Gastroesophageal sphincter (tissue), 4 donors: ENCODE measurements at places on chromosomes 7 and 10.

- ATAC-seq = no peak
Observed at GRCh38 chr10:121772884-121773283, 154.9 kb downstream of the ATE1 start.

- ATAC-seq = no peak
Observed at GRCh38 chr7:55104712-55105433, 86.1 kb downstream of the EGFR start.

- ATAC-seq = no peak
Observed at GRCh38 chr10:117264782-117265181, 23.9 kb downstream of the SLC18A2 start.

DNA sequence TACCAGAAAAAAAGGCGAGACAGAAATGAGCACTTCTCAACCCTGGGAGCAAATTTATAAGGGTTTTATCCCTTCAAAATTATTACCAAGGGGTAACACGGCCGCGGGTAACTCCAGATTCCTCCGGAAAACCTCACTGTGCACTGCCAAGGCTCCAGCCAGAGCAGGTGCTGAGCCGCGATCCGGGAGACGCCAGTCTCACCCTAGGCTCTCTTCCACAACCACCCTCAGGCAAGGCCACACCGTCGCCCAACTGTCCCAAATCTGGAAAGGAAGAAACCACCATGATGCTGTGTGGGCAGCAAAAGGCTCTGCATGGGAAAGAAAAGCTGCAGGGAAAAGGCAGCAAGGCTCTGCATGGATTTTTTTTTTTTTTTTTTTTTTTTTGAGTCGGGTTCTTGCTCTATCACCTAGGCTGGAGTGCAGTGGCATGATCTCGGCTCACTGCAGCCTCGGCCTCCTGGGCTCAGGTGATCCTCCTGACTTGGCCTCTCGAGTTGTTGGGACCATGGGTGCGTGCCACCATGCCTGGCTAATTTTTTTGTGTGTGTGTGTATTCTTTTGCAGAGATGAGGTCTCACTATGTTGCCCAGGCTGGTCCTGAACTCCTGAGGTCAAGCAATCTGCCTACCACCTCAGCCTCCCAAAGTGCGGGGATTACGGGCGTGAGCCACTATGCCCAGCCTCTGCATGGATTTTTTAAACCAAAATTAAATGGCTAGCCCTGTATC lies 39.0 kb downstream of the MAD1L1 start:
- ATAC-seq = no peak

GRCh38 chr7:506921-507622 lies 12.6 kb downstream of the PDGFA start:
- ATAC-seq = no peak

DNA sequence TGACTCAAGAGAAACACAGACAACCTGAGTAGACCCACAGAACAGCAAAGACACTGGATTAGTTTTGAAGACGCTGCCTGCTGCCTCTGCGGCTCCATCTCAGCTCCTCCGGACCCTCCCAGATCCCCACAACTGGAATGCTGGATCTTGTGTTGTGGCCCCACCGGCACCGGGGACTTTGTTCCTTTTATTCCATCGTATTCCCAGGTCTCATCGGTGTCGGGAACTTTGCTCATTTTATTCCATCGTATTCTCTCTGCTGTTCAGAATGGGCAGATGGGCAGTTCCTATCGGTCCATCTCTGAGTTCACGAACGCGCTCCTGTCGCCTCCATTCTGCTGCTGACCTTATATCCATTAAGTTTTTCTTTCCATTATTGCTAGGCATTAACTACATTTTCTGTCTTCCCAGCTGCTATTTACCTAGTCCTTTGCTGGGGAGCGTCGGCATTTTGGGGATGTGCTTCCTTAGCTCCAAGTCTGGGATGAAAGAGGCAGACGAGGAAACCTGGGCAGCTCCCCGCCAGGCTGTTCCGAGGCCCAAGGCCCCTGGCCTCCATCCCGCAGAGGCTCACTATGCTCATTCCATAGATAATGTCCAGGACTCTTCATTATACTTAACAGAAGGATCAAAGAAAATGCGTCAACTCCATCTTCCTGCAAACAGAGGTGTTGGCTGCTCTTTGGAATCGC lies 192.4 kb downstream of the MAD1L1 start:
- no peak for ATAC-seq

DNA sequence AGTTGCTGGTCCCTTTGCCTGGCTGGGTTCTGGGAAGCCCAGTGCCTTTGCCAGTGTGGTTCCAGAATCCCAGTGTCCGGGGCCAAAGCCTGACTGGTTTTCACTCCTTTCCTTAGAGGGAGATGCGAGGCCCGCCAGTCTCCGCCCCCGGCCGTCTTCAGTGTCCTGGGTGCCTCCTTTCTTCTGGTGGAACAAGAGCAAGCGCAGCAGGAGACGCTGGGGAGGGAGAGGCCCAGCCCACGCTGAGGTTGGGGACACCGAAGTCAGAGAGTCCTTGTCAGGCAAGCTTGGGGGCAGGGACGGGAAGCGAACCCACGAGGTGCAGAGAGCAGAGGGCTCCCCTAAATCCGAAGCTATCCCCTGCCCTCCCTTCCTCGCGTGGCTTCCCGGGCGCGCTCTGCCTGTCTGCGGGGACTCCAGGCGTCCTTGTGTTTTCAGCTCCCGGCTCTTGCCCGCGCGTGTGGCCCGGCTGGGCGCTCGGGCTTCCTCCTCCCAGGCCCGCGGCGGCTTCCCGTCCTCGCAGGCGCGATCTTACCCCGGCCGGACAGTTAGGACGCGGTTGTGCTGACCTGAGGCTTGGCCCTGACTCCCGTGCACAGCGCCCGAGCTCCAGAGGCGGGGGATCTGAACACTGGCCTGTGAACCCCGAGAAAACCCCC lies 60.6 kb upstream of the UBE3C start:
- ATAC-seq = no peak

DNA sequence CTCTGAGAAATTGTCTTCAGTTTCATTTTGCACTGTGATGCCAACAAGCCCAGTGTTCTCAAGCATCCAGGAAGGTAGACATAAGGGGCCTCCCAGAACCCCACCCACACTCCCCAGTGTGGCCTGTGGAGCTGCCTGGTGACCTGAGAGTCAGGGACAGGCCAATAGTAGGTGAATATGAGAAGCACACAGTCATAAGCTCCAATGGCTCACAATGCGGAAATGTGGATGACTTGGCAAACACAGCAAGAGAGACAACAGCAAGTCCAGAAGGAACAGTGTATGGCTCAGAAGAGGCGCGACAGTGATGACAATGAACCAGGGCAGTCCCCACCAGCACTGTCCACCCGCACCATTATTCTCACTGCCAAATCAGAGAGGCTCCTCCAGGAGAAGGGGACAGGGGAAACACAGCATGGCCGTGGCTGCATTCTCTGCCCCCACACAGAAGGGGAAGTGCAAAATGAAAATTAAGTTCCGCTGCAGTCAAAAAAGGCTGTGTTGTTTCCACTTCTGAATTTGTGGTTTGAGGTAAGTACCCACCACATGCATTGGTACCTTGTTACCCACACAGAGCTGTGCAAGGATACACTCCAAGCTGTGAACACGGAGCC lies 419.8 kb downstream of the GRID1 start:
- ATAC-seq = no peak

DNA sequence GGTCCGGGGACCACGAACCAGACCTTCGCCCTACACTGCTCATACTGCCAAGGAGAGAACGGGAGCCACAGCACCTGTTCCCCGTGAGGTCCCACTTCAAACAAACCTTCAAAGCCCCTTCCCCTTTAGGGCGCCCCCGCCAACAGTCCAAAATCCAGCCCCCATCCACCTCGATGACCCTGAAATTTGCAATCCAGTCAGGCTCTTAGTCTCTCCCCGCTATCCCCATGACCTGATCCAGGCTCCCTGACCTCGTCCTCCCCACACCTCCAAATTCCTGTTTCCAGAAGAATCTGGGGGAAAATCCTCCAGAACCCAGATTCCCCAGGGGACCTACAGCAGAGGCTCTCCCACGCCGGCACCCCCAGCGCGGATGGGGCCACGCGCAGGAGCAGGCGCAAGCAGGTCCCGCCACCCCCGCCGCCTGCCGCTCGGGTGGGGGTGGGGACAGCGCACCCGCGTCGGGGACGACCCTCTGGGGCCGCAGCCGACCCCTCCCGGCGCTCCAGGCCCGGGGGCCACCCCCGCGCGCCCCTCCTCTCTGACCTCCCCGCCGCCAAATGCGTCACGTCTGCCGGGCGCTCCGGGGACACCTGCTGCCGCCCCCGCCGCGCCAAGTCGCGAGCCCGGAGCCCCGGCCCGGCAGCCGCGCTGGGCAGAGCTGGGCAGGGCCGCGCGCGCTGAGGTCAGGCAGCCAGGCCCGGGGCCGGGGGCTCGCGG lies 753 bp downstream of the CAMK2B start:
- no peak for ATAC-seq

DNA sequence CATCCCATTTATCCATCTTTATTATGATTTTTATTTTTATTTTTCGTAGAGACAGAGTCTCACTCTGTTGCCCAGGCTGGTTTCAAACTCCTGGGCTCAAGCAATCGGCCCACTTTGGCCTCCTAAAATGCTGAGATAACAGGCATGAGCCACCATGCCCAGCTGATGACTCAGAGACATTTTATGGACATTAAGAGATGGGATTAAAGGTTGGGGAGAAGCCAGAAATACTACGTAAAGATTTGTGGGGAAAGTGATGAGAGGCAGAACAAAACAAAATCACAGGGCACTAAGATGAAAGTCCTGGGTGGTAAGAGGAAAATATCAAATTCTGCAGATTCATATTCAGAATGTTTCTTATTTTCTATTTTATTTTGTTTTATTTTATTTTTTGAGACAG lies 7.6 kb downstream of the WNT8B start:
- no peak for ATAC-seq

- no peak for ATAC-seq
Observed at GRCh38 chr7:131254211-131254610, 73.5 kb upstream of the MKLN1 start.

GRCh38 chr7:113752289-113752688 lies 166.5 kb downstream of the PPP1R3A start:
- ATAC-seq = no peak

DNA sequence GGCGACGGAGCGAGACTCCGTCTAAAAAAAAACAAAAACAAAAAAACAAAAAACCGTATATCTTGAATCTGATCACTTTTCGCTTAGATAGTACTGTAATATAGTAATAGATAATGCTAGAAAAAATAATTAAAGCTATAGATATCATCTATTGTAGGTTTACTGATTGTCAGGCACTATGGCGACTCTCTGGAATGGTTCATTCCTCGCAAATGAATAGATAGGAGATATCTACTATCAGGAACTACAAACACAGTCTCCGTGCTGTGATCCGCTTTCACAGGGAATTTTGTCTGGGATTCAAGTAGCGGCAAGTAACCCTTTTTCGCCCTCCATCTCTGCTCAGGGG lies 342 bp upstream of the MEIG1 start:
- no peak for ATAC-seq

- no peak for ATAC-seq
Observed at GRCh38 chr10:96585736-96586418, 935 bp downstream of the TM9SF3 start.

GRCh38 chr10:102324061-102324460 lies 71.4 kb upstream of the NFKB2 start:
- ATAC-seq = no peak

- ATAC-seq = no peak
Observed at GRCh38 chr7:87202705-87203104, 16.8 kb downstream of the TMEM243 start.

DNA sequence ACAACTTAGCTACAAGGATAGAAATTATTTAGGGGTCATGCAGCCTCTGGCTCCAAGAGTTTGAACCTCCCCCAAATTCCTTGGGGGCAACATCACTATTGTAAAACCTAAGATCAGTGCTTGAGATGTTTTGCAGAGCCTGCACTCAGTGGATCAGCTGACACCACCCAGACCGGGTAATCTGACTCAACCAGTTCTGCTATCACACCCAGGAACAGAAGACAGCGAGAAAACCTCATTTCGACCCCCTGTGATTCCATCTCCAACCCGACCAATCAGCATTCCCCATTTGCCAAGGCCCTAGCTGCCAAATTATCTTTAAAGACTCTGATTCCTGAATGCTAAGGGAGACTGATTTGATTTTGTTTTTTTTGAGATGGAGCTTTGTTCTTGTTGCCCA lies 5.2 kb downstream of the TACR2 start:
- ATAC-seq = no peak

GRCh38 chr7:71290452-71290851 lies 158.5 kb downstream of the GALNT17 start:
- ATAC-seq = no peak

DNA sequence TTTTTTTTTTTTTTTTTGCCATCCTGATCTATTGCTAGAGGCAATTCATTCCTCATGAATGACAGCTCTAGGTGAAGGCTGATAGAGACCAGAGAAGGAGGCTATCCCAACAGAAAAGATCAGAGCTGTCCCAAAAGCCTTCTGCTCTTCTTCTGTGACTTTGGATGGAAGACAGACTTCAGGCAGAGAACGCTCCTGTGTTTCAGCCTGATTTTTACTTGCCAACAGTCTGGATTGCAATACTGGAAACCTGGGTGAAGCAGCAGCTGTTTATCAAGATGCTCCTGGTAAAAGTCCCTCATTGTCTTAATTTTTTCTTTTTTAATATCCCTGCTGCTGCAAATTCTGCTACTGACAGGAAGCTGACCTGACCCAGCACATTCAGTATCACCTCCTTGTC lies 219.5 kb downstream of the CCDC3 start:
- ATAC-seq = no peak

DNA sequence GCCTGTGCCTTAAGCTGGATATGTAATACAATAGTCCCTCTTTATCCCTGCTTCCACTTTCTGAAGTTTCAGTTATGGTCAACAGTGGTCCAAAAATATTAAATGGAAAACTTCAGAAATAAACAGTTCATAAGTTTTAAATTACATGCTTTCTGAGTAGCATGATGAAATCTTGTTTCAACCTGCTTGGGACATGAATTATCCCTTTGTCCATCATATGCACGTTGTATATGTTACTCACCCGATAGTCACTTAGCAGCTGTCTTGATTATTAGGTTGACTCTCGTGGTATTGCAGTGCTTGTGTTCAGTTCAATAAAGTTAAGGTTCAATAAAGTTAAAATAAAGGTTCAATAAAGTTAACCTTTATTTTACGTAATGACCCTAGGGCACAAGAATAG lies 25.5 kb downstream of the C1GALT1 start:
- ATAC-seq = no peak
